Kidney tubule cell (primary cell): ENCODE measurements at places on chromosomes 2 and 18.

GRCh38 chr2:71534826-71535225, 81.5 kb downstream of the DYSF start:
- DNase-seq, result no peak

- no peak for DNase-seq
Measured at GRCh38 chr18:68740966-68741365, 26.1 kb upstream of the TMX3 start.

DNA sequence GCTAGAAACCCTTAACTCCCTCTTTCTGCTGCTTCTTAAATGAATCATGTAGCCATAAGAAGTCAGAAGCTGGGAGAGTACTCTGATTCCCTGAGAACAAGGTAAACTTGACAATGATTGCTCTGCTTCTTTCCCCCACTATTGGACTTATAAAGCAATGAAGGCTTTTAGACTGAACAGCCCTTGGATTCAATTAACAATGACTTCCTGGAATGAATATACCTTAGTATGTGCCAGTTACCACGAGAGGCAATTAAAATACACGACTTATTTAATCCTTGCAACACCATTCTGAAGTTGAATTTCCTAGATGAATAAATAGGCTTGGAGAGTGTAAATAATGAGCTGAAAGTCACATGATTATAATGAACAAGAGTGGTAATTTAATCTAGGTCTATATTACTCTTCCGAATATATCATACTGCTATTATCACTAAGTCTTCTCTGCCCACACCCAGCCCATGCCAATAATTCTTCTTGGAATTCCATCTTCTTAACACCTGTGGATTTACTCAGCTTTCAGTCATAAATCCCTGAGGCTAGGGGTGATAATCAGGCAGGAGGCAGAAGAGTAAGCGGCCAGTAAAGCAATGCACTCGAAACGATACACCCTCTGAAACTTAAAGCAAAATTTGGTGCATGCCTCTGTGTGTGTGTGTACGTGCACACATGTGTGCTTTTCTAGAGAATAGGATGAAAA, 170.2 kb downstream of the ATAD2B start:
- DNase-seq, result no peak

- peak; percentile 44 for DNase-seq
Measured at GRCh38 chr18:74963820-74964446, 245.0 kb downstream of the PTGR3 start.

DNA sequence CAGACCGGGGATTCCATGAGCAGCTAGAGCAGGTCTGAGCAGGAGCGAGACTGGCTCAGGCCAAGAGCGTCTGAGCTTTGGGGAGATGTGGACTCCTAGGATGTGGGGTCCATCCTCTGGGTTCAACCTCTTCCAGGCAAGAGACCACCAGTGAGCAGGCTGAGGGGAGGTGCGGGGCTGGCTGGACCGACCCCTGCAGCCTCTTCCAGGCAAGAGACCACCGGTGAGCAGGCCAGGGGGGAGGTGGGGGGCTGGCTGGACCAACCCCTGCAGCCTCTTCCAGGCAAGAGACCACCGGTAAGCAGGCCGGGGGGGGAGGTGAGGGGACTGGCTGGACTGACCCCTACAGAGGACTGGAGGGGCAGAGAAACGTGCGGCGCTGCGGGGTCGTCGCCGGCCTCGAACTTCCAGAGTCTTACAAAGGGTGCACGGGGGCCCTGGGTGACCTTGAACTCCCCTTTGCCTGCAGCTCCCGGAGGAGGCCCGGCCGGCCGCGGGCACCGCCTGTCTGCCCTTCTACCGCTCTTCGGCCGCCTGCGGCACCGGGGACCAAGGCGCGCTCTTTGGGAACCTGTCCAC, 63.4 kb downstream of the TPO start:
- no peak for DNase-seq

DNA sequence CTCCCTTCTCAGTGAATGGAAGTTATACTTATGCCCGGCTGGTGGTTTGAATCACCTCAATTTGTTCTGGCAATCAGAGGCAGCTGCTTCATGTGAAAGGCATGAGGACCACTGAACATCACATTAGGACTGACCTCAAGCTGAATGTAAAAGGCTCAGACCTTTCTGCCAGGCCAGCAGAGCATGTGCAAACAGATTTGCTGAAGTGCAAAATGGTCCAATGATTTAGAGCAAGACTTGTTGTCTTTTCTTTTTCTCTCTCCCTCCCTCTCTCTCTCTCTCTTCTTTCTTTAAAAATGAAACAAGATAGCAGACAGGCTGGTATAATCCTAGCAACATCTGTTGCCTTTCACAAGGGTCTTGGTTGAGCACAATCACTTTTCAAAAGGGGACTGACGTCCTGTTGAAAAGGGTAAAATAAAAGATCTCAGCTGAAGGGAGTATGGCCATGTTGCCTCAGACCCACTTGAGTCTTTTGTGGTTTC, 13.3 kb upstream of the CDH7 start:
- DNase-seq, result no peak

GRCh38 chr2:234290671-234291070, 206.2 kb downstream of the ARL4C start:
- DNase-seq, result peak; percentile 28

DNA sequence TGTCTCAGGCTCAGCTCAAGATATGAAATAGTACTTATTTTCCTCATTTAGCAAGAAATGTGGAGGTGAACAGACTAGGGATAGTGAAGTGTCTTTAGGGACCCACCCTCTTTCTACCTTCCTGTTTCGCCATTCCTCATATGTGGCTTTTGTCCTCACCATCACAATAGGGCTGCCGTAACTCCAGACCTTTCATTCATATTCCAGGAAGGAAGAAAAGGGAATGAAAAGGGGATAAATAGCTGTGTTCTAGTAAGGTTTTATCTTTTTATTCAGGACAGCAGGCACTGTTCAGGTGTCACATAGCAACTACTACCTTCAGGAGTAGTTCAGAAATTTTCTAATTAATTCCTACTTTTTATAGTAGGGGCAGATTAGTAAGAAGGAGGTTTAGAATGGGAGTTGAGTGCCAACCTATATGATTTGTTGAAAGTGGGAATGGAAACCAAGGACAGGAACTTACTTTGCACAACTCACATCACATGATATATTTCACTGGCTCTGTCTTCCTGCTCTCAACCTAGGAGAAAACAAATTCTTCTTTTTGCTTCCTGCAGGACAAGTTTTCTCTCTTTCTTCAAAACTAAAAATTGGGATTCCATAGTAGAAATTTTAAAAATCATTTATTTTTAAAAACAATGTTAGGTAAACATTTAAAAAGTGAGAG, 36.0 kb upstream of the HDAC4 start:
- DNase-seq, result no peak

GRCh38 chr2:9558948-9559381, 3.3 kb upstream of the ADAM17 start:
- DNase-seq, result peak; percentile 89

- DNase-seq, result no peak
Measured at GRCh38 chr18:22347606-22348511, 69.9 kb downstream of the CTAGE1 start.

DNA sequence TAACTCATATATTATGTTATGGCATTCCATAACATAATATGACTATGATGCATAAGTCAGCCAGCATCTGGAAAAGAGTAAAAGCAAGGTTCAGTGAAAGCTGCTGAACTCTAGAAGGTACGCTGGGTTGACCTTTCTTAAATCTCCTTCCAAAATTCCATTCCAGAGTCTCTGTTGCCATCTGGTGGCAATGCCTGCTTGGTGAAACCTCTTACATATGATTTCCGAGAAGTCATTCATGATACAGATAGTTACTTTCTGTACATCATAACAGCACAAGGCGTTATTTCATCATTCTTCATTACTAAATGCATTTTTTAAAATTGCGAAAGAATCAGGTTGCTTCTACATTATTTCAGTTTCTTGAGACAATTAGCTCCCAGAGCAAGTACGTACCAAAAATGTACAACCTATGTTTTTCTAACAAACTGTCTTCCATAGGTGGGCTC, 7.0 kb upstream of the EPG5 start:
- DNase-seq, result peak; percentile 75

GRCh38 chr2:109513749-109514588, 99.8 kb downstream of the SEPTIN10 start:
- peak; percentile 72 for DNase-seq

GRCh38 chr18:76859474-76860339, 37.4 kb downstream of the ZNF236 start:
- no peak for DNase-seq

DNA sequence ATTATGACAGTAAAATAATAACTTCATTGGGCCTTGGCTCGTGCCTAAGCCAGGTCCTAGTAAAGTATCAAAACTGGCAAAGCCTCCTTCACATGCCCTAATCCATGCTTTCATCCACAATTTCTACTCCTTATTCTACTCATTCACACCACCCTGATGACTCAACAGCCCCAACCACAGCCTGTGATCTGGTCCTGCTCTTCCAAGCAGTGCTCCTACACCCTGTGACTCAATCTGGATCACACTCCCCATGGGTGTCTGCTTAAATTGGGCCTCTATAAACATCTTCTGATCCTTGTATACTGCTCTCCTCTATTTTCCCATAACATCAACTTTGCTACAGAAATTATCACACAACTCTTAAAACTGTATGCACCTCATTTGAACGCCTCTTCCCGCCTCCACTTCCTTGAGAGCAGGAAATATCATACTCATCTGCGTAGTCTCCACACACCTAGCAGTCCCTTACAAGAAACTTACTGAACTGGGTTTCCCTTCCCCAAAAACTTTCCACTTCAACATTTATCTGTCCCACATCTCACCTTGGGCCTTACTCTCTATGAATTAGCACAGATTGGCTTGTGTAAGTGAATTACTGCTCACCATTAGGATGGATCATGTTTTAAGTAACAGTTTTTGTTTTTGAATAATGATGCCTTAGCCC, 15.9 kb downstream of the GTF3C3 start:
- DNase-seq, result peak; percentile 72

- no peak for DNase-seq
Measured at GRCh38 chr2:61411109-61411508, 59.8 kb downstream of the USP34 start.

- no peak for DNase-seq
Measured at GRCh38 chr2:24857746-24858145, 62.3 kb downstream of the ADCY3 start.

GRCh38 chr2:8297376-8298231, 384.3 kb upstream of the ID2 start:
- DNase-seq, result no peak
